Kidney tubule cell (primary cell): ENCODE measurements at places on chromosomes 2 and 18.

GRCh38 chr2:43361286-43361685, 134.9 kb upstream of the ZFP36L2 start:
- no peak for DNase-seq

- DNase-seq, result peak; percentile 58
Observed at GRCh38 chr2:190344276-190344827, 963 bp downstream of the INPP1 start.

GRCh38 chr2:17748745-17749144, 4.9 kb downstream of the SMC6 start:
- DNase-seq, result no peak

DNA sequence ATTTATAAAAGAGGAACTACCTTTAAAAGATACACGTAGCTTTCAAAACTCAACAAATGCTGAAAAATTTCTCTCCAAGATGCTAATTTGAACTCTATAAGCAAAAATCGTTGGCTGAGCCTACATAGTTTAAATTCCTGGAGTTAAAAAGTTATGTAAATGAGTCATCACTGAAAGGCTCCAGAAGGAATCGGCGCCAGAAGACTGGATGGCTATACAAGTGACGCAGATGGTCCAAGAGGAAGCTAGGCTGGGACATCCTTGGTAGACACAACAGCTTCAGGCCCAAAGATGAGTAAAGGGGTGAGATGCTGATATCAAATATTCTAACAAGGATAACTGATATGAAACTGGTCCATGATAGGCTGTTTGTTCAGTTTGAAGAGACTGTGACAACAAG, 22.8 kb upstream of the DNAH6 start:
- DNase-seq, result peak; percentile 78

DNA sequence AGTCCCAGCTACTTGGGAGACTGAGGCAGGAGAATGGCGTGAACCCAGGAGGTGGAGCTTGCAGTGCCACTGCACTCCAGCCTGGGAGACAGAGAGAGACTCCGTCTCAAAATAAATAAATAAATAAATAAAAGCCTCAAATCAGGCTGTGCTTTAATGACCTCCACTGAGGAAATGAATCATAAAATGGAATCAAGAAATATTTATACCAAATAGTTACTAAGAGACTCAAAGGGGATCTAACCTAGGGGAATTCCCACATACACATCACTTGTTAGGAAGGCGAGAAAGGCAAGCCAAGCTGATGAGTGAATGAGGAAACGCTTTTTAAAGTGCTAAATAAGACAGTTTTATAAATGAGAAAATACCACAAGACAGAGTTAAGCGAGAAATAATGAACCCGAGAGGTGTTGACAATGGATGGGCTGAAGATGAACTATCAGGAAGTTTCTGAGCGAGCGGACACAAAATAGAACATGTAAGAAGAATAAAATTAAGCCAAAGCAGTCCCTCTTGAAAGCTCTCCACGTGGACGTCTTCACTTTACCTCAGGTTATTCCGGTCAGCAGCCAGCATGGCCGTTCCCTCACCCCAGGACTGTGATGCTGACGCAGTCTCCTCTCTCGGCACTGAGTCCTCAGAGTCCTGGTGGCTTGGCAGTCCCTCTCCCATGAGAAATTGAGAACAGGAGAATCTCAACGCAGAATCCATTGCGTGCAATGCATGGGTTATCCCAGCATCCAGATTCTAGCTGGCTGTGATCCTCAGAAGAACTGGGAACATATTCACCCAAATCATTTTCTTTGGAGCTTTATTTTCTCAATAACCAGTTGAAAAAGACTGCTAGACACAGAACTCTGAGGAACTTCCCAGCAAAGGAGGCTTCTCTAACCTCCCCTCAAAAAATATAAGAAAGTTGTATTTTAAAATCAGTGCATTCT, 22.3 kb downstream of the PXDN start:
- peak; percentile 99 for DNase-seq

DNA sequence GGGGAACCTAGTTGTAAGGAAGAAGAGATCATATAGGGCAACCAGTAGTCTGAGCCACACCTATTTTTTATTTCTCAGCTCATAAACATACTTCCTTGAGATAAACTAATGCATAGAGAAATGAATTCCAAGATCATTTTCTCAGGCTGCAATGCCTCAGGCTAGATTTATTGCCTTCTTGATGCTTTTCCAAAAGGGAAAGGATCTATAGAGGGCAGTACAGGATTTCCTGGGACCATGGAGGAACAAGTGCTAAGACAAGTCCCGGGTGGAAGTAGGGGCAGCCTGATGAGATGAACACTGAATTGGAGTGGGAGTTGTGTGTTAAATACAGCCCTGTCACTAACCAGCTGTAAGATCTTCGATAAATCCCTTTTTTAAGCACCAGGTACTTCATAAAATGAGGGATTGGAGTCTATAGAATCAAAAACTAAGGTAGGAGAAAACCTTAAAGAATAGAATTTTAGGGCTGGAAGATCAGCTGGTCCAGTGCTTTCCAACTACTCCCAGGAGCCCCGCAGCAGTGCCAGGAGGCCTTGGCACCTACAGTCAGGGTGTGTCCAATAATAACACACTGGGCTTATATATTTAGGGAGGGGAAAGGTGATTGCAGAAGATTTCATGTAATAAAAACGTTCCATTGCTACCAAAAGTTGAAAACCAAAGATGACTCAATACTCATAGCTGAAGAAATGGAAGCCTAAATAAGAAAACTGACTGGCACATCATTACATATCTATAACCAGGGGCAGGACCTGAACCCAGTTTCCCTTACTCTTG, 58.1 kb downstream of the SERTAD2 start:
- peak; percentile 7 for DNase-seq

GRCh38 chr2:23363268-23363667, 21.7 kb upstream of the KLHL29 start:
- no peak for DNase-seq

DNA sequence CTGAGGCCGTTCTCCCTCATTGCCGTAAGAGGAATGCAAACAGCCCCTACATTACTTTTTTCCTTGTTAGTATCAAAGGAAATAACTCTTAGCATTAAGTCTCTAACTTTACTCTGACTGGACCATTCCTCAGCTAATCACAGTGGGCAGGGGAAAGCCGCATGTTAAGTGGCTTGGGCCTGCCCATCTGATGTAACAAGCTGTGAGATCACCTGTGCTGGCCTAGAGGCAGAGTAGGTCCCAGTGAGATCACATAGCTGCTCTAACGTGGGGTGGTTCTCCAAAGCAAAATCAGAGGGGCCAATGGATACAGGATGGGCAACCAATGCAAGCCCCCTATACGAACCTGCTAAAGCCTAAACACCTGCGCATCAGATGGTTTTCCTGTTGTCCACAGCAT, 5.9 kb upstream of the MOCOS start:
- DNase-seq, result no peak

DNA sequence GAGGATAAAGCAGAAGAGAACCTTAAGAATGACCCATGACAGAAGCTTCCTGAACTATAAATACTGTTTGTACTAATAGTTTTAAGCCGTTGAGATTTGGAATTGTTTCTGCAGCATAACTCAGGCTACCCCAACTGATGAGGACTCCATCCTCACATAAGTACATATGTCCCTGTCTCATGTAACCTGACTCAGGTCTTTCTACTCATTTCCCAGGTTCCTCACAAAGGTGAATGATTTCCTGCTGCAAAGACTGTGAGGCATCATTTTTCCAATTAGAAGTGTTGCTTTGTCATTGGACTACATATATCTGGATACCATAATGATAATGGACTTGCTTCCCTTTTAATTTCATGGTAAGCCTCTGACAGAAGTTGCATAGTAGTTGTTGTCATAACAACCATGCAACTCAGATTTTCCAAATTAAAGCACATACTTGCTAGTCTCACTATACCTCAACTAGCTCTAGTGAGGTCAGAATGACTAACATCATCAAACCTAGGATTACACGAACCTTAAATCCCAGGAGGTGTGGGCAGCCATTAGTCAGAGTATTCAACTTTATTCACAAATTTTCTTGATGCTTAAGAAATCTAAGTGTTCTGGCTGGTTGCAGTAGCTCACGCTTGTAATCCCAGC, 38.0 kb upstream of the NEDD4L start:
- DNase-seq, result peak; percentile 24

DNA sequence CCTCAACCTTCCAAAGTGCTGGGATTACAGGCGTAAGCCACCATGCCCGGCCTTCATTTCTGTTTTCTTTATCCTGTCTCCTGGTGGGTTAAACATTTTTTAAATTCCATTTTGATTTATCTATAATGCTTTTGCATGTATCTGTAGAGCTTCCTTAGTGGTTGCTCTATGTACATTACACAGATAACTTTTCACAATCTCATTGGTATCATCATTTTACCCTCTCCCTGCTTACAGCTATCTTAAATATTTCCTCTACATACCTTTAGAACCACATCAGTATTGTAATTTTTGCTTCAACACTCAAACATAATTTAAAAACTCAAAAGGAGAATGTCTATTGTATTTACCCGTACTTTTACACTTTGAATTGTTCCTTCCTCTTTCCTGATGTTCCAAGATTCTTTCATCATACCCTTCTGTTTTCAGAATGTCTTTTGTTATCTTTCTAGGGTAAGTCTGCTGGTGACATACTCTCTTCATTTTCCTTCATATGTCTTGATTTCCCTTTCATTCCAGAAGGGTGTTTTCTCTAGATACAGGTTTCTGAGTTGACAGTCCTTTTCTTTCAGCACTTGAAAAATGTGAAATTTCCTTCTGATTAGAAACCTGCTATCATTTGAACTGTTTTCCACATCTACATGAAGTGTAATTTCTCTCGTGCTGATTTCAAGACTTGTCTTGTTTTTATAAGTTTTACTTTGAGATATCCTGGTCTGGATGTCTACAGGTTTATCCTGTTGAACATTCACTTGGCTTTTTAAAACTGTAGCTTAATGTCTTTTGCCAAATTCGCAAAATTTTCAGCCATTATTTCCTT, 21.9 kb downstream of the PPP3R1 start:
- no peak for DNase-seq
